Right cardiac atrium (tissue), 5 donors: ENCODE measurements at places on chromosomes 13 and 19.

- no peak for DNase-seq
These were observed 368 bp downstream of the KCNC3 start for GRCh38 chr19:50328873-50329145.

GRCh38 chr19:45150751-45151281, 10.0 kb downstream of the NKPD1 start:
- DNase-seq, result peak; percentile 37

GRCh38 chr13:27659145-27659865, 37.6 kb downstream of the POLR1D start:
- no peak for DNase-seq

DNA sequence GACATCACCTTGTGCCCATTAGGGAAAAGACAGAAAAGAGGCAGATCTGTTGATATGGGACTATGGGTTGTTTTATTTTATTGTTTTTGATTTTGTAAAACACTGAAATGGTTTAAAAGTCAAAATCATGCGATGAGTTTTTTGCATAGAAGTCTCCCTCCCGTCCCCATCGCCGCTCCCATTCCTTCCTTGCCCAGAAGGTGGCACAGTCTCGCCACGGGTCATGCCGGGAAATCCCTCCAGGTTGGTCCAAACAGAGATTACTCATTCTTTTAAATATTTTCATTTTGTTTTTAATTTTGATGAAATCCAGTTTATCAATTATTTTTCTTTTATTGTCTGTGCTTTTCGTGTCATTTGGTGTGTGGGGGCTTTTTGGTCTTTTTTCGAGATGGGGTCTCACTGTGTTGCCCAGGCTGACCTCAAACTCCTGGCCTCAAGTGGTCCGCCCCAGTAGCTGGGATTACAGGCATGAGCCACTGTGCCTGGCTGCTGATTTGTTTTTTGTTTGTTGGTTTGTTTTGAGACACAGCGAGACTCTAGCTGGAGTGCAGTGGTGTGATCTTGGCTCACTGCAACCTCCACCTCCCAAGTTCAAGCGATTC, 9.2 kb downstream of the PGPEP1 start:
- peak; percentile 76 for DNase-seq

- DNase-seq, result no peak
These were observed 562 bp downstream of the IQCN start for GRCh38 chr19:18273561-18274218.

DNA sequence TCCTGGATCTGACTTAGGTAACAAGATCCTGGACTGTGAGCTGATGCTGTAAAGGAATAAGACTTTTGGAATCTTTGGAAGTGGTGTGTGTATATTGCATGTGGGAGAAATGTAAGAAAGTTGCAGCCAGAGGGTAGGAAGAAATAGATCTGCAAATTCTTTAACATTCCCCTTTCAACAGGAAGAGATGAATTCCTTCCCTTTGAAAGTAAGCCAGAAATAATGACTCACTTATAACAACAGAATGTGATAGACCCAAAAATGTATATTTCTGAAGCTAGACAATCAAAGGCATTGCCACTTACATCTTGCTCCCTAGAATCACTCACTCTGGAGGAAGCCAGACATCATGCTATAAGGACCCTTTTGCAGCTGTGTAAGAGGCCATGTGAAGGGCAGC, 9.8 kb upstream of the SIAH3 start:
- DNase-seq, result no peak

GRCh38 chr13:51292000-51292565, 47.4 kb upstream of the SERPINE3 start:
- no peak for DNase-seq

DNA sequence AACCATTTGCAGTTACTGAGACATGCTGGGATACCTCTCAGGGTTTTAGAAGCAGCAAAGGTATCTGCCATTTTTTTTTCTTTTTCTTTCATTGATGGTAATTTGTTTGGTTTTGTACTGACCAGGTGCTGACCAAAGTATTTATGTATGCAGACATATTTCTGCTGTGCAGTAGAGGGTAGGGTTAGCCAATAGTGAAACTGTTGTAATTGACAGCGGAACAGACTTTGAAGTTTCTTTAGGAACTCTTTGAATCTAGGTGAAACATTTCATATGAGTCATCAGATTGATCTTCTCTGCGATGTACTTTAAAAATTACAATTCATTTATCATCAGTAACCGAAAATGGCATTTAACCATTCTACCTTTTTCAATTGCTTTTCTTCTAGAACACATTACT, 63.0 kb downstream of the ITGBL1 start:
- no peak for DNase-seq

GRCh38 chr13:29706923-29707322, 111.4 kb upstream of the SLC7A1 start:
- no peak for DNase-seq

DNA sequence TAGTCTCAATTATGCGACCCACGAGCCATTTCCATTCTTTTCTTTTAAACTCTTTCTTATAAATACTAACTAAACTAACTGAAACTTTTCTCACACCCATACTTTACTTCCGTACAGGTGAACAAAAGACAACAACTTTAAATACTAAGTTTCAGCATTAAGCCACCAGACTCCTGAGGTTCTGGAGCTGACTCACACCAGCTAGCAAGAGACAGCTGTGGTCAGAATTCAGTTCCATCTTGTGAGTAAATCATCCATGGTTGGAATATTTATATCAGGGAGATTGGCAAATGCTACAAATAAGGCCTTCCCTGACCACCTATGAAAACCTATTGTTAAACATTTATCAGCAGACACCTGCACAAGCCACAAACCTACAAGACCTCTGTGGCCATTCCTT, 897.0 kb downstream of the EFNB2 start:
- DNase-seq, result no peak

DNA sequence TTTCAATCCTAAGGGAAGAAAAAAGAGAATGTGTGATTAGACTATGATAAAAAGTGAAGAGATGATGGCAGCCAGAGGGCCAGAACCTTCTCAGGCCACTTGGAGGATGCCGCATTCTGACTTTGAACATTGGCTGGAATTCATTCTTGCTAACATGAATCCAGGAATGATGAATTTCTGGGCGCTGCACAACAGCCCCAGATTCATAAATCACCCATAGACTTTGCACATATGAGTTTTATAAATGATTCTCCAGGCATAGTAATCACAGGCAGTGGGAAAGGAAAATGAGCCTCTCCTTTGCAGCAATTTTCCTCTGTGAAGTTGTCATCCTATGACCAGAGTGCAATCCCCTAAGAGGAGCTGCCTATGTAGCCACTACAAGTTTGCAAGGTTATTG, 555.4 kb downstream of the KCTD12 start:
- DNase-seq, result no peak

DNA sequence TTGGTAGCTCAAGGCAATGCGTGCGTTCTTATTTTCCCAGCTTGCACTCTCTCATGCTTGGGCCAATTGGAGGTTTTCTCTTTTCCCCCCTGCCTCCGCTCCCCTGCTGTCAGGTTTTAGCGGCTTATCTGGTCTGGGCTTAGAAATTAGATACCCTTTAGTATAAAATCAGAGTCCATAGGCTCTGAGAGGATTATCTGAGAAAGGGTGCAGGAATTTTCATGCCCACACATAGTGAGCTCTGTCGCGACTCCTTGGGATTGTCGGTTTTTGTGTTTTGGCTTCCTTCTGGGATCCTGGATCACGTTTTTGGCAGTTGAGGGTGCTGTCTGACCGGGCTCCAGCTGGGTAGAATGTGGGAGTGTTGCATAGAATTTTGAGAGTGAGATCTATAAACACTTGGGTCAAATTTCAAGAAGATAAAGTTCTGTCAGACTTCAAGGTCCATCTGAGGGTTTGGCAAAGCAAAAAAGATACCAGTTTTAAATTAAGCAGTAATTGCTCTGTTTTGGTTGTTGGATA, 12.4 kb downstream of the CHAF1A start:
- no peak for DNase-seq

DNA sequence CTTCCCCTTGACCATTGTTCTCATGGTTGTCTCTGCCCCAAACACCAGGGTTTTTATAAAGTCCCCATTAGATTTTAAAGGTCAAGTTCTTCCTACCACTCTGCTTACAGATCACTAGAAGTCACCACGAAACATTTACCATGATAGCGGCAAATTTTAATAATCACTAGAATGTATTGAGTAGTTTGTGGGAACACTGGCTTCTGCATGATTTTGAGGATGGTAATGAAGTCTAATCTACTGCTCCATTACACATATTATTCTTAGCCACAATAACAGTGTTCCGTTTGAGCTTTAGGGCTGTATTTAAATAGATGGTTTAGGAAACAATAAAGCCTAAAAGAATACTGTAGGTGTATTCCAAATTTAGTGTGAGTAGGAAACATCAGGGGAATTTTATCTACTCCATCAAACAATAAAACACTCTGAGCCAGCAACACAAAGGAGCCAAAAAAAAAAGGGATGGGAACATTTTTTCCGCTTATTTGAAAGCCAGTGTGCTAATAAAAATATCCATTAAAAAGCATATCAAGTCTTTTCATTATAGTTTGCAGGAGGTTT, 49.7 kb downstream of the KLF12 start:
- no peak for DNase-seq

GRCh38 chr19:51367255-51367564, 1.0 kb upstream of the ETFB start:
- DNase-seq, result no peak

DNA sequence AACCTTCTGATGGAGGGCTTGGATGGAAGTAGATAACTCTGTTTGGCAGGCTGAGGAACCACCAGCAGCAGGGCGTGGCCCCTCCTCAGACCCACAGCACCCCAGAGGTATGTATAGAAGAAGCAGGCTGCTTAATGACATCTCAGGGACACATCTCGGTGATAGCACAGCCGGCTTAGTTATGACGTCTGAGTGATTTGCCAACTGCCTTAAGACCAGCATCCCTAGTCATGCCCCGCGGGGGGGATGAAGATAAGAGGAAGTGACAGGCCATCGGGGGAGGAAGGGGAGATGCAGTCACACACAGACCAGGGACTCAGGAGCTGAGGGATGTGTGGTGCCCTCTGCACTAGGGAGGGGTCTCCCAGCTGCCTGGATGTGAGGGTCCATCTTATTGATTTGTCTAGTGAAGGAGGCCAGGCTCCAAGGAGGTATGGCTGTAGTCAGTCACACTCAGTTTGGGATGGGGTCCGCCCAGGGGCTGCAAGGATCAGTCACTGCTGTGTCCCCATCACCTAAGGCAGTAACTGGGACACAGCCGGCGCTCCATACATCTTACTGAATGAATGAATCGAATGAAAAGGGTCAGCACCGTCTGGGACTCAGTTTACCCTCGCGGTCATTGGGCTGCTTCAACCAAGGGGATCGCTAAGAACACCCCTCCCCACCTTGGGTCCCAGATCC, 19.2 kb upstream of the ERCC1 start:
- peak; percentile 82 for DNase-seq

DNA sequence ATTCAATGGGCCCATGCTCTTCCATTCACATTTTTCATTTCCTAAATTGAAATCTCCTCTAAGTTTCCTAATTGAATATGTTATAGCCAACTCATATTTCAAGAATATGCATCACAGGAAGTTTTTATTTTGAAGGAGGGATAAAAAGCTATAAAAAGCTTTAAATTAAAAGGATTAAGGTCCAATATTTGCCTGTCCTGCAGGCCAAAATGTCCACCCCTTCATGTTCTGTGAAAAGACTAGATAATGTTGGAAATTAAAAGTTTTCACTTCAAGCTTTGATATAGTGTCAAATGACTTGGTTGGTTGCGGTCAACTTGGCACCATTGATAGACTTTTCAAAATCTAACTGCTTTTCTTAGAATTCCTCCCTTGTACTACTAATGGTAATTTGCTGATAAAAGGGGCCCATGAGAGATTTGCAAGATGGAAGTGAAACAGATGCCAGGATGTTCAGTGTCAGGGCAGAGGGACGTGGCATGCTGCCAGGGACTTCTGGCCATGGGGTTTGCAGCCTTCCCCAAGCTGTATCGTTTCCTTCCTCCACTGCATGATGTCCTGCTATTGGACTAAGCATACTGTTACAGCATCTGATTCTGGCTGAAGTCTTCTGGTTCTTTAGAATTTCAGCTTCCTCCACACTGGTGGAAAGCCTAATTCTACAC, 547.3 kb upstream of the MIR17HG start:
- peak; percentile 87 for DNase-seq

- peak; percentile 79 for DNase-seq
These were observed 195.6 kb downstream of the GGACT start for GRCh38 chr13:100392709-100393630.

DNA sequence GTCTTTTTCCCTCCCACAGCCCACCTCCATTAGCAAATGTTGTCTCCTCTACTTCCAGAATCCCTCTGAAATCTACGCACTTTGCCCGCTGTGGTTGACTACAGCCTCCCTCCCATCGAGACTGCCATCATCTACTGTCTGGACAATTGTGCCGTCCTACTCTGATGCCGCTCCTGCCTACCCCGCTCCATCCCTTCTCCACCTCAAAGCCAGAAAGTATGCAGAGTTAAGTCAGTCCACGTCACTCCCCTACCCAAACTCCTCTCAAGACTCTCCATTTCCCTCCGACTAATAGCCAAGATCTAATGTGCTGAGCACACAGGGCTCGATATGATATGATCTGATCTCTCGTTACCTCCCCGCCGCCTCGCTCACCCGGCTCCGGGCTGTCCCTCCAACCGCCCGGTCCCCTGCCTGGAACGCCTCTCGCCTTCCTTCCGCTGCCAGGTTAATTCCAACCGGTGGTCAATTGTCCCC, 556 bp downstream of the CACTIN start:
- no peak for DNase-seq

GRCh38 chr13:66553391-66553790, 676.7 kb downstream of the PCDH9 start:
- no peak for DNase-seq

DNA sequence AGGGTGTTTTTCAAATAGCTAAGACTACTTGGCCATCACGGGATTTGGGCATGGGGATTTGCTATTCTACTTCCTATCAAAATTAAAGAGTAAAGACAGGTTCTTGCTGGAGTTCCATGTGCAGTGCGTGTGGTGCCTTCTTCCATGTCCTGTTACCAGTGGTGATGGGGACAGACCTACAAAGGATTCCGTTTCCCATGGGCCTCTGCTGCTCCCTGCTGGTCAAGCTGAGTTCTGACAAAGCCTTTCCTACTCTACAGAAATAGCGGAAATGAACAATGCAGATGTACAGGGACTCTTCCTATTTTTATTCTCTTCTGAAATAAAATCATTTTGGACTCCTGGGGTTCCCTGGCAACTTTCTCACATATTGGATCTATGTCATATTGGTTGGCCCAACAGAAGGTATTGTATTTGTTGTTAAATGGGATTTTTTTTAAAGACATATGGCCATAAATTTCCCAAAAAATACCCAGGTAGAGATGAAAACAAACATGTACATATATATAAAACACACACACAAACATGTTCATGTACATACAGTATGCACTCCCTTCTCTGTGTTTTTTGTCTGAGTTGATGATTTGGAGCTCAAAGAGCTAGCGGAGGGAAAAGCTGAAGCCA, 90.5 kb upstream of the SLC15A1 start:
- DNase-seq, result peak; percentile 65

GRCh38 chr13:79457390-79457789, 23.6 kb upstream of the NDFIP2 start:
- DNase-seq, result no peak

GRCh38 chr13:98251708-98252107, 74.6 kb upstream of the RNF113B start:
- DNase-seq, result no peak
